Heart right ventricle (tissue), 16 donors: ENCODE measurements at places on chromosomes 5 and 9. TPM values are rescaled to one million over a fixed set of nuclear protein-coding genes. Genes with fewer than 3 reads are reported as not detected.

DNA sequence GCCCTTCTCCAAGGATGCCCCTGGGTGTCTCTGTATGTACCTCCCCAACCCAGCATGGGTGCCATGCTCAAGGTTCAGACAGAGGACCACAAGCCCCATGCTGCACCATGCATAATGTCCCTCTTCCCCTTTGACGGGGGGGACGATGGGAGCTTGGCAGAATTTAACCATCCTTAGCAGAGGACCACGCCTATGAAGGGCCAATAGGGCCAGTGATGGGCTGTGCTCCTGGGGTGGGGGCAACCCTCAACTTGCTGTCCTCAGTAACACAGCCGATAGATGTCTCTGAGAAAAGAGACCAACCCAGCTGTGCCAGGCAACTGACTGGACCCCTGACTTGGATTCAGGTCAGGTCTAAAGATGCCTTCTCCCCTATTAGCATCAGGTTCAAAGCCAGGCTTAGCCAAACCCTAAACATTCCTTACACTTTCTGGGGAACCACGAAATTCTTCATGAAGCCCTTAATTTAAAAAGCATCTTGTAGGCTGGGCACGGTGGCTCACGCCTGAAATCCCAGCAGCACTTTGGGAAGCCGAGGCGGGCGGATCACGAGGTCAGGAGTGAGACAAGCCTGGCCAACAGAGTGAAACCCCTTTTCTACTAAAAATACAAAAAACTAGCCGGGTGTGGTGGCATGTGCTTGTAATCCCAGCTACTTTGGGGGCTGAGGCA, 20.7 kb upstream of the JADE2 start:
- no peak for DNase-seq

DNA sequence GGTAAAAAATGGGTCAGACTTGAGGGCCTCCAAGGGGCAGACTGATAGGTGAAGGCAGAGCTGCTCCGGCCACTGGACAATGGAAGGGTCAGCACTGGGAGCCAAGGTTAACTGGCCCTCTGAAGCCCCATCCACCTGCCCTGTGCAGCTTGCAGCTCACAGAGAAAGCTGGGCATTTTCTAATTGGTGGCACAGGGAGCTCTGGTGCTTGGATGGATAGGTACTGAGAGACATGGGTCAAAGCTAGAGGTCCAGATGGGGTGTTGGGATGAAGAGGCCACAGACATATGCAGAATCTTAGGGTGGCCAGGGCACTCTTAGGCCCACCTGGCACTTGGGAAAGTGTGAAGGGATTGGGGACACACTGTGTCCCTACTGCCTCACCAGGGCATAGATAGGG, 29.5 kb upstream of the SARDH start:
- DNase-seq, result peak; percentile 1

DNA sequence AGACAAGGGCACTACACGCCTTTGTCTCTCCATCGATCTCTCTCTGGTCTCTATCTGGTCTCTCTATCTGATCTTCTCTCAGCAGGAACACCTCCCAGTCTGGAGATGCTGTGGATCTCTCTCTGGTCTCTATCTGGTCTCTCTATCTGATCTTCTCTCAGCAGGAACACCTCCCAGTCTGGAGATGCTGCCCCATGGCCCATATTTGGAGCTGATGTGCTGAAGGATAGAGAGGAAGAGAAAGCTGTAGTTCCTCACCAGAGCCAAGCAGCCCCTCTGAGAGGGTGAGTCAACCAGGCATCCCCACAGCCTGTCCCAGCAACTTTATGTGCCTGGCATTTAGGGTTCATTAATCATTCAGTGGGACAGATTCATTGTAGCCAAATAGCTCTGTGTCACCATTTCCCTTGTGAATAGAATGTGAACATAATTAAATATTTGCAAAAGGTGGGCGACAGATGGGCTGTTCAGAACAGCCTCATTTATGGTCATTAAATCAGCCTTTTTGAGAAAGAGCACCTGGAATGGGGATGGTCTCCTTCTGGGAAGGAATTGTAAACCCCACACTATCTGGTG, 189.3 kb upstream of the MAST4 start:
- no peak for DNase-seq

DNA sequence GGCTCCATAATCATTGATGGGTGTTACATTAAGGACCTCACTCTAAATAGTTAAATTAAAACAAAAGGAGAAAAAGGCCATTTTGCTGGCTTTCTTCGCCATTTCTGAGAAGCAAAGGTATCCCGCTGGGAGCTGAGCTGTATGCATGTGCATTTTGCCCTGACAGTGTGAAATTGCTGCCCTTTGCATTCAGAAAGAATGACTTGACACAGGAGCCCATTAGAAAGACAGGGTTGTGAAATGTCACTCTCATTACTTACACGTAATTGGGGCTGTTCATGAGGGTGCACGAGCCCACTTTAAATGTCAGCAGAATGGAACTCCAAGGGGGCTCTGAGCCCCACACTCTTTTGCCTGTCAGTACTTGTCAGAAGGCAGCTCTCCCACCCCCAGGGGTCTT, 85.0 kb downstream of the SEMA4D start:
- no peak for DNase-seq

GRCh38 chr5:172688349-172689217, 47.5 kb downstream of the NEURL1B start:
- peak; percentile 53 for DNase-seq

DNA sequence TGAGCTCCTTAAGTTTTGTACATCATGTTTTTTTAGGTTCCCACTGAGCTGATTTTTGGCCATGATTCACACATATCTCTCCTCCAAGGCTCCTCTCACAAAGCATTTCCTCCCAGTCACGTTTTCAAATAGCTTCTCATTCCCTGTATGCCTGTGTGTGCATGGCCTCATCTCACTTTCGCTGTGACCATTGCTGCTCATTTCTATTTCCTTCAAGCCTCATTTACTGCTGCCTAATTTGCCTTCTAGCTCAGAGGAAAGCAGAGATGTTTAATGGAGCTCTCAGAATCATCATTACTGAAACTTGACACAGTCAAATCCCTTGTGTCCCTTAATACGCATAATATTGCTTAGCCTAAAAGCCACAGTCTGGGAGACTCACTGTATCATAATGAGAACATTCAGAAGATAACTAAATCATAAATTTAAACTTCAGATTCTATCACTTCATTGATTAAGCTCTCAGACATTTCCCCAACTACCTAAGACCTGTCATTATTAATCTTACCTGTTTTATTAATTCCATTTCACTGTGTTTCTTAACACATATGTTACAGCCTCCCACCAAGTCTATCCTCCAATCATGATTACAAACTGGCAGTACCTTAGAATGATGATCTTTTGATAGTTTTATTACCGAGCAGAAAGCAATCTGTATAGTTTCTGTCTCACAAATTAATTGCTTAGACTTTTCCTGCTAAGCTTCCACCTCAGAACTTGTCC, 278.3 kb upstream of the PTGER4 start:
- no peak for DNase-seq

GRCh38 chr5:144267961-144268513, 97.4 kb downstream of the KCTD16 start:
- DNase-seq, result no peak

GRCh38 chr9:15942831-15943424, 390.1 kb downstream of the CCDC171 start:
- no peak for DNase-seq

DNA sequence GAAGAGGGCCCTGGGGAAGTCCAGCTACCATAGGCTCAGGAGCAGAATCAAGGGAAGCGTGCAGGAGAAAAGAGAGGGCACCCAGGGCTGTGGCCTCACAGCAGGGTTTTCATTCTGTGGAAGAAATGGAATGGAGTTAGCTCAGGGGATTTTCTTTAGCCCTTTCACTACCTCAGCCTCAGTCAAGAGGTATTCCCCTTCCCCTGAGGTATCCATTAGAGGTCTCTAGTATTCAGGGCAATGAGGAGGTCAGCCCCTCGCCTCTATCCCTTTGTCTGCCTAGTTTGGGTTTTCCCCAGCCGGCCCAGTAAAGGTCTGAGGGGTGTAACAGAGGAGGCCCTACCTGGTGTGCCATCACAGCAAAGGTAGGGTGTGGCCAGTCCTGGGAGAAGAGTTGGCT, 21.5 kb downstream of the GFRA3 start:
- no peak for DNase-seq

GRCh38 chr5:24365406-24365805, 279.4 kb downstream of the CDH10 start:
- no peak for DNase-seq

DNA sequence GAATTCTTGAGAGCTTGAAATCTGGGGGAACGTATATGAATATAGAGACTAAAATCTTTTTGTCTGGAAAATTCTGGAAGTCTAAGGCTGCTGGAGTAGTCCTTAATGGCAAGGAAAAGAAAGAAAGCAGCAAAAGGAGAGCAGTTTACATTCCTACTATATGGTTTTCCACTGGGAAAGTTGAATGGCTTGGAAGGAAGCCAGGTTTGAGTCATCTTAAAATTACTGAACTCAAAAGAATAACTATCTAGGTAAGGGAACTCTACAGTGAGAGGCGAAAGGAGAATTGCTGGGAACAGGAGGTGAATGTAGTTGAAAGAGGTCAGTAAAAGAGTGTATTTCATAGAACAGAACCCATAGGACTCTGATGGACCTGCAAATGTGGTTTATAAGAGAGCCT, 258.1 kb upstream of the EDIL3 start:
- no peak for DNase-seq

DNA sequence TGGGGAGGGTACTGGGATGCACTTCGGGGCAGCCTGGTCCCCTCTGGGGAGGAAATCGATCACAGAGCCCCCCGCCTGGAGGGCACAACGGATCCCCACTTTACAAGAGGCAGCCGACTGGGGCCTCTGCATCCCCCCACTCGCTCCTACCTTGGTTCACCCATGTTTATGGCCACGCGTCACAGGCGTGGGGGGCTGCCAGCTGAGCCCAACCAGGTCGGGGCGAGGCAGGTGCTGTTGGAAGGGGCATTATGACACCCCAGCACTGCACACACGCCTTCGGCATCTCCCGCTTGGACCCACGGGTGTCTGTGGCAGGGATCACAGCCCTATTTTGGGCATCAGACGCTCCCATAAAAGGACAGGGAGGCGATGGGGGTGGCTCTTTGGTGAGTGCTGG, 14.6 kb downstream of the SOHLH1 start:
- DNase-seq, result no peak

- DNase-seq, result peak; percentile 27
Measured at GRCh38 chr5:39080597-39081204, 6.5 kb upstream of the RICTOR start.

DNA sequence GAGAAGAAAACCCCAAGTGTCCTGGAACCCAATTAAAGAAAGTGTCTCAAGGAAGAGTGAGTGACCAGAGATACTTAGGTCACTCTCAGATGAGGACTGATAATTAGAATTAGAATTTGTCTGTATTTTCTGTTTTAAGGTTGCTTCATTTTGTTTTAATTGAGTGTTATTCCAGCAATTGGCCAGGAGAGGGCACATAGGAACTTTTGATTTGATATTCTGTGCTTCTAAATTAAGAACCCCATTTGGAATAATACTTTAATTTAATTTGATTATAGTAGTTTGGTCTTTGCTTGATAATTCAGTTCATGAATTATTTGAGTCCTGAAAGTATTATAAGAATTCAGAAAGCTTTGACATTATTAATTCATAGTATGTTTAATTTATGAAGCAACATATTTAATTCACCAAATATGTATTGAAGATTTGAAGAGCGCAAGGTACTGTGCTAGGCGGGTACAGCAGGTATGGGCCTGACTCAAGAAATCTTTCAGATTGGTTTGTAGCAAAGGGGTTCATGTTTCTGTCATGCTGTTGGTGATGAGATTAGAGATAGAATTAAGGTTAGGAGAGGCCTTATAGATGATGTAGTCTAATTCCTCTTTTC, 4.9 kb downstream of the MRPL22 start:
- DNase-seq, result no peak

DNA sequence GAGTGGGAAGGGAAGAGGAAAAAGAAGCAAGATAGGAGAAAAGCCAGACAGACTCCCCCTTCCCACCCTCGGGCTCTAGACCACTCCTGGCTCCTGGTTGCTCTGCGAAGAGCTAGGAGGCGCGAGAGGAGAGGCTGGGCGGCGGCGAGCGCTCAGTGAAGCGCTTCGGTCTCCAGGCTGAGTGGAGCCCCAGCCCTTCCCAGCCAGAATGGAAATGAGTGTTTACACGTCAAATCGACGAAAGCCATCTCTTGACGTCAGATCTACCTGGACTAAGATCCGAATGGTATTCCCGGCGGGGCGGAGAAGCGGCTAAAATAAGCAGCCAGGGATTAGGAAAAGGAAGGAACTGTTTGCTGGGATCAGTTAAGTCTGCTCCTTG, at the start of gene PCSK1:
TSS of gene PCSK1 (minus strand) at position 183 of the 382 bp plus-strand sequence. CDS start 206 bp downstream, outside the sequence.
- no peak for DNase-seq

DNA sequence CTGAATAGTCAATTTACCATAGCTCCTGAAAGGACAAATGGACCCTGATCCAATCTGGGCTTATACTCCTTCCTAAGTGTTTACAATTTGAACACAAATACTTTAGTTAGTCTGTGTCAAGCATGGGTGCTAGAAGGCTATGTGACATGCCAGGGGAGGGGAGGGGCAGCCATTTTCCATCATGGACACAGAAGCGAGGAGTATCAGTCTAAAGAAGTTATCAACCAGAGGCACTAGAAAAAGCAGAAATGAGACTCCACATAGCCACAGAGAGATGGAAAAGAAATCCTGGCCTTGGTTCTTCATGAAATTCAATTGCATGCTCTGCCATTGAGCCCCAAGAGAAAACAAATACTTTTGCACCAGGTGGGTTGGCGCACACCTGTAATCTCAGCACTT, 61.8 kb downstream of the NR6A1 start:
- no peak for DNase-seq

DNA sequence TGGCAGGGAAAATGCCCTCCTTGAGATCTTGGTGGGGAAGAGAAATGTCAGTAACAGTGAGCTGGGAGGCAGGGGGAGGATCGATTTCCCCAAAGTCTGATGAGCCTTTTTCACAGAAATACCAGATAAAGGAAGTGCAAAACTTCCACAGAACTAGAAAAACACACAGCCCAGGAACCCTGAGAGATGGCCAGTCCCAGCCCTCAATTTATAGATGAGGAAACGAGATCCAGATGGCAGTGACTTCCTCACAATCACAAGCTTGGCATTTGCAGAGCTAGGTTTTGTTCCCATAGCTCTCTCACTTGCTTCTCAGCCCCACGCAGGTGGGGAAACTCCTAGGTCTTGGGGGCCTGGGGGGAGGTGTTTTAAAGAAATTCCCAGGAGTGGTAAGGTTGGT, 3.8 kb upstream of the GGTA1 start:
- DNase-seq, result no peak

FBLL1 gene
- total RNA-seq, result not detected

CARTPT gene
- total RNA-seq, result not detected

TMEM174 gene
- total RNA-seq, result not detected

TOR1A gene
- total RNA-seq, result 15.2 TPM

MAML1 gene
- 11.3 TPM for total RNA-seq

HAPLN1 gene
- 1.5 TPM for total RNA-seq

TLE1 gene
- total RNA-seq, result 9.4 TPM

PCBD2 gene
- 19.1 TPM for total RNA-seq
